ENCODE measurements at places on chromosomes 2 and 18. TPM values are rescaled to one million over a fixed set of nuclear protein-coding genes. Genes with fewer than 3 reads are reported as not detected.

VAMP5 gene
- total RNA-seq: 113 TPM

ST8SIA5 gene
- not detected for total RNA-seq

DNA sequence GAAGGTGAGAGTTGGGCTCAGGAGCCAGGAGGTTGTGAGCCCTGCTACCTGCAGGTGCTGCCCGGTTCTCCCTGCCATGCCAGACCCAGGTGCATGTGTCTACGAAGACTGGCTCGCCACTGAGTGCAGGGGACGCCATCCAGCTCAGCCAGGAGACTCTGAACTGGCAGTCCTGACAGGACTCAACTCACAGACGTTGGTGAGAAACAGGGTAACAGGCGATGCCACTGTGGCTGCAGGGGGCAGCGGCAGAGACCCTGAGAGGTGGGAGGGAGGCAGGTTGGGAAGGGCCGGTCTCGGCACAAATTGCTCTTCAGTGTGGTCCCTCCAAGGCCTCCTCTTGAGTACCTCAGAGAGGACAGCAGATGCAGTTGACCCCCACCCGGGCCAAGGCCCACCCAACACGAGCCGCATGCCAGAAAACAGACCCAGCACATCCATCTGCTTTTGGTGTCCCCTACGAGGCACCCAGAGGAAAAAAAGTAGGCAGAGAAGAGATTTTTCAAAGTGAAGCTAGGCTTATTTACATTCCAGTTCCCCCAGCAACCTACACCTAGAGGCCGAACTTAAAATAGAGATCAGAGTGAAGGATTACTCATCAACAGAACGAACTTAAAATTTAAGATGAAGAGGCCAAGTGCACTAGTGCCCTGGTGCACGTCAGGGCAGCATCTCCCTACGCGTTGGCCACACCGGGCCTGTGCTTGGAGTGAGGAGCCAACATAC is 184.8 kb downstream of the SEPTIN10 start:
- no peak for DNase-seq
- no peaks in the 10 kb centered on the region for H3K4me1 ChIP-seq
- H3K27me3 ChIP-seq: no peaks in the 10 kb centered on the region
- H3K36me3 ChIP-seq: no peaks in the 10 kb centered on the region
- H3K4me3 ChIP-seq: no peak overlapping the region

DNA sequence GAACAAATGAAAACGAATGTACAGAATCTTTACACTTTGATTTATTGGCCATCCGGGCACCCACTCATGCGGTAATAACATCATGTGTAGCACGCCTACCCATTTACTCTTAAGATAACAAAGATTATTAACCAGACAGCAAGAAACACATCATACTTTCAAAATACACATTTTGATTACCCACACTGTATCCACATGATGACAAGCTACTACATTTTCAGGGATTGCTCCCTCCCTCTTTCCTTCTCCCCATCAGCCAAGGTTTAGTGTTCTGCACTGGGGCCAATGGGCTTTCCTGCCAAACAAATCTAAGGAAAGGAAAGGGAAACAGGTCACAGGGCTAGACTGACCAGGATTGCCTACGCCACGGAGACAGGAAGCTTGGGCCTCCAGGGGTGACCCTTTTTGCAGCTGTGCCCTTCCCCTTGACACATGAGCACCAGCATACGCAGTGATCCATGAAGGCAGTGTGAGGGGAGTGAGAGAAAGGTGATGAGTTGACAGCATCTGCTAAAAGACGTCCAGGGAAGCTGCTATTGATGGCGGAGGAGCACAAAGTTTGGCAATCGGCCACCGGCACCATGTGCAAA is 76.5 kb downstream of the ZNF521 start:
- H3K27ac ChIP-seq: no peak overlapping the region
- no peak for DNase-seq
- H3K36me3 ChIP-seq: no peaks in the 10 kb centered on the region
- no peak overlapping the region for H3K4me3 ChIP-seq
- H3K4me1 ChIP-seq: no peaks in the 10 kb centered on the region

DNA sequence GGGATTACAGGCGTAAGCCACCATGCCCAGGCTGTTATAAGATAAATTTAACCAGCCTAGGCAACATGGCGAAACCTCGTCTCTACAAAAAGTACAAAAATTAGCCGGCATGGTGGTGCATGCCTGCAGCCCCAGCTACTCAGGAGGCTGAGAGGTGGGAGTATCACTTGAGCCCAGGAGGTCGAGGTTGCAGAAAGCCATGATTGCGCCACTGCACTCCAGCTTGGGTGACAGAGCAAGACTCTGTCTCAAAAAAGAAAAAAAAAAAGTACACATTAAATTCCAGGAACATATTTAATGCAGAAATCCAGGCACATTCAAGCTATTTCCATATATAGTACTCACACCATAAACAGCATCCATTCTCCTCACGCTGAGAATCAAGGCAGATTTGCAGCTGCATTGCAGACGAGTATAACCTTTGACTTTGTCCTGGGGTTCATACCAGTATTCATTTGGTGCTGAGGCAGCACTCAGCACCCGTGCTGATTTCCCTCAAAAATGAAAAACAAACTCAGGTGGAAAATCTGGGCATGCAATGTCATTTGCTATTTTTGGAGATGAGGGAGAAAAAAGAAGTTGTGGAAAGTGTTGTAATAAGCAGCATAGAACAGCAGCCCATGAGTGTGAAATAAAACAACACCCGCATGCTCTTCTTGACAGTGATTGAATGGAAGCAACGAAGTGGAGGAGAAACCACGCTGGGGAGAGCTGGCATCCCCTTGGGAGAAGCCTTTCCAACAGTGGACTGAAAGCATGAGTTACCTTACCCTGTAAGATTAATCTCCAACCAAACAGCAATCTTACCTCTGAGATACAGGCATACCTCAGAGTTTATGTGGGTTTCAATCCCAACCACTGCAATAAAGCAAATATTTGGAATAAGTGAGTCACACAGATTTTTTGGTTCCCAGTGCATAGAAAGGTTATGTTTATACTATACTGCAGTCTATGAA is 46.8 kb upstream of the ANXA4 start:
- H3K4me3 ChIP-seq: no peak overlapping the region
- peak; percentile 40 for DNase-seq
- no peaks in the 10 kb centered on the region for H3K36me3 ChIP-seq

DNA sequence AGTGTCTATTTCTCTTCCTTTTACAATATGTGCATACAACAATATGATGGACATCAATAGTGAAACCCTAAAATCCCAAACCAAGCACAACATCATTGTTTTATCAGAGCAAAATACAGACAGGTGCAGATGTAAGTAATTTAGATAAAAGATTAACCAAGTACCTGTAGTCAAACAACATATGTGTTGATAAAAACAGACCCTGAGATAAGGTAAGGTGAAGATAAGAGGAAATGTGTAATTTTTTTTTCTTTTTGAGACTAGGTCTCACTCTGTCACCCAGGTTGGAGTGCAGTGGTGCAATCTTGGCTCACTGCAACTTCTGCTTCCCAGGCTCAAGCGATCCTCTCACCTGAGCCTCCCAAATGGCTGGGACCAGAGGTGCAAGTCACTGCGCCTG is 589.8 kb downstream of the PLCL1 start:
- no peak for DNase-seq
- no peaks in the 10 kb centered on the region for H3K27me3 ChIP-seq
- H3K36me3 ChIP-seq: no peaks in the 10 kb centered on the region

DNA sequence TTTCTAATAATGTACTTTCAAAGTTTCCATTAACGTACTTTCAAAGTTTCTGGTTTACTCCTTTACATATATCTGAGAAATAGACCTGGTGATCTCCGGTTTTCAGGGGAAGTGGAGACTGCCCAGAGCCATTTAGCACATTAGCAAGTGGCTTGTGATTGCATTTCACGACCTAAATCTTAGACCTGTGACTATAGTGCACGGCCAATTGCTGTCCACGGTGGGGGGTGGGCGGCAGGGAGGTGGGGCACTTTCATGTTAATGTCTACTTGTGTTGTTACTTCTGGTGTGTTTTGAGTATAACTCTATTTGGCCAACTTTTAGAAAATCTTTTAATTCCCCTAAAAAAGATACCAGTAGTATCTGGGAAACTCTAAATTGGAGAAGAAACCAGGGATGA is 11.3 kb downstream of the GATA6 start:
- H3K4me1 ChIP-seq: peaks cover 6% of the 10 kb centered on the region
- no peaks in the 10 kb centered on the region for H3K36me3 ChIP-seq
- H3K27me3 ChIP-seq: no peaks in the 10 kb centered on the region
- peak overlapping the region; percentile 99 for H3K27ac ChIP-seq
- DNase-seq: no peak

DNA sequence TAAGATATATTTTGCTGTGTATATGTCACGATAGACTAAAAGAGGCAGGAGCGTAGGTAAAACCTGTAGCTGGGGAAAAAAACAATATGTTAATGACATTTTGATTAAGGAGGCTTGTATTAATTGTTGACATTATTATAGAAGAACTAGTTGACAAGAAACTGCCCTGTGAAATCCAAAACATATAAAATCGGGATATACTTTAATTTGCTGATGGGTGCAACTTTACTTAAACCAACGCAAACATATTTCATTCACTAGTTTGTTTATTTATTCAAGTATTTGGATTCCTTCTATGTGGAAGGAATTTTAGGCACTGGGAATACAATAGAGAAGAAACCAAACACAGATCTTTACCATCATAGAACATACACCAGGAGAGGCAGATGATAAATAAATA is 8.0 kb downstream of the WDR7 start:
- no peak overlapping the region for H3K27ac ChIP-seq
- H3K27me3 ChIP-seq: no peaks in the 10 kb centered on the region
- H3K4me3 ChIP-seq: no peak overlapping the region
- H3K36me3 ChIP-seq: no peaks in the 10 kb centered on the region
- DNase-seq: no peak

DNA sequence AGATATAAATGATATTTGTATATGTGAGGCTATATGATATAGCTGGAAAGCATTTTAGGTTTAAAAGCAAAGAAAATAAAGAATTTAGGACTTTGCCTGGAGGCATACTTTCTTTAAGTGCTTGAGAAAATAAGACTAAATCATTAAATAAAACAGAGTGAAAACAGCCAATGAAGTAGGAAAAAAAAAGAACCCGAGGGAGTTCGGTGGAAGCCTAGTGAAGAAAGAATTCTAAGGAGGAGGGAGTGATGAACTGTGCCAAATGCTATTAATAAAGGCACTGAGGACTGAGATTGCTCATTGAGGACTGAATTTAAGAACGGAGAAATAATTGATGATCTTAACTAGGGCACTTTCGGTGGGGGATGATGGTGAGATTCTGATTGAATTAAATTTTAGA is 573.5 kb downstream of the DSC3 start:
- H3K27me3 ChIP-seq: no peaks in the 10 kb centered on the region
- H3K4me3 ChIP-seq: no peak overlapping the region
- no peaks in the 10 kb centered on the region for H3K36me3 ChIP-seq
- no peak for DNase-seq

All from uterus (tissue), 4 donors.